ENCODE measurements at places on chromosomes 7 and 10.

DNA sequence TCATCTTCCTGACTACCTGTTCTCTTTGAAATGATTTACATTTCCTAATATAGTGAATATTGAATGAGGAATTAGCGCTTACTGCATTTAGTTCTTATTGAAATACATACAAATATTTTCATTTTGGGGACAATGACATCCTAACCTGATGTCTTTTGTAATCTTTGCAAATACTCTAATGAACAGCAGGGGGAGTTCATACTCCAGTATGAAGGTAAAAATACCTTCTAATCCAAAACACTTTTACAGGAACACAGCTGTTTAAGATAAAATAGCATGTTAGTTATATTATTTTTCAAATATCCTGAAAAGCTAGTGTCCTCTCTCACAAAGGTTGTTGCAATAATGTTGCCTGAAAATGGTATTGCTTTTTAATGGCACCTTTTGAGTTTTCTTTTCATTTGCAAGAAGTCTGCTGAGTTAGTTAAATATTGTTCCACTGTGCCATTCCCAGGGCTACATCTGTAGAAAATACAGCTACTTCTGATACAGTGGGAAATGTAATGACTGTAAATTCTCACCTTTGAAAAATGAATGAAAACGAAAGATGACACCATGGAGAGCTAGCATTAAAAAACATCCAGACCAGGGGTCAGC is 400.0 kb downstream of the PHF14 start:
- DNase-seq = peak; percentile 1

DNA sequence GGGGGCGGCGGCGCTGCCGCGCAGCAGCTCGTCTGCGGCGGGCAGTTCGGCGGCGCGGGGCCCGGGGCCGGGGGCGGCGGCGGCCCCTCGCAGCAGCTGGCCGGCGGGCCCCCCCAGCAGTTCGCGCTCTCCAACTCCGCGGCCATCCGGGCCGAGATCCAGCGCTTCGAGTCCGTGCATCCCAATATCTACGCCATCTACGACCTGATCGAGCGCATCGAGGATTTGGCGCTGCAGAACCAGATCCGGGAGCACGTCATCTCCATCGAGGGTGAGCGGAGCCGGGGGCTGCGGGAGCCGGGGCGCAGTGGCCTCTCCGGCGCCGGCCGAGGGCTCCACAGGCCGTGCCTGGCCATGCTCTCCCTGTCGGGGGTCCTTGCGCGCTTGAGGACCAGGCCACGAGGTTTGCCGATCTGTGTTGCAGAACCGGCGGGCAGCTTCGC is 548 bp downstream of the AGAP3 start:
- DNase-seq = peak; percentile 43

DNA sequence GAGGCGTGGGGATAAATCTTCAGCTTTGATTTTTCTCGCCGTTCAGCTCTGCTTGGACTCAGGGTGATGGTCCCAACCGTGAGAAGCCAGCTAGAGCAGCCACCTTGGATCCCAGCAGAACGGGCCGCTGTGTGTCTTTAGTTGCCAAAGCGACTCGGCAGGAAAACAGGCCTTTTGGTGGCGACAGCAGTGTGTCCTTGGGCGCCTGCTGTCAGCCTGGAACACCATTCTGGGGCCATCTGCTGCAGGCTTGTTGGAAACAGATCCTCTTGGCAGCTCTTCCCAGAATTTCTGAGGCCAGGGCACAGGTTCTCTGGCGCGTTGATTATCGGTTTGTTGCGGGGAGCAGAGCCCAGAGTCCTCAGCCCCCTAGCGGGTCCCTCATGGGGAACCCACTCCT is 97.6 kb downstream of the CUX1 start:
- DNase-seq = no peak

DNA sequence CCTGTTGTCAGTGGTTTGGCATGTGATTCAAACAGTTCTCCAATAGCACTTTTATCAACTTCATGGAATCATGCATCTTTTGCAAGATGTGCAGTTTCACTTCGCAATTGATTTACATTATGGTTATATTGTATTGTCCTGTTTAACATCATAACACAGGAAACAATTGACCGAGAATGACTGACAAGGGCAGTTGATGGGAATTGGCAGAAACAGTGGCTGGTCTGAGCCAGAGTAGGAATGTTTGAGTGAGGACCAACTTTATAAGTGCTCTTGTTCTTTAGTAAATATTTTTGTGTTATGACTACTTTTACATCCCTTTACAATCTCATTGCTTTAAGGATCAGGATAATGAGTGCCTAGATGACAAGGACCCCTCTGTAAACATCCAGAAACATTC is 2.2 kb downstream of the KLHL7 start:
- no peak for DNase-seq

DNA sequence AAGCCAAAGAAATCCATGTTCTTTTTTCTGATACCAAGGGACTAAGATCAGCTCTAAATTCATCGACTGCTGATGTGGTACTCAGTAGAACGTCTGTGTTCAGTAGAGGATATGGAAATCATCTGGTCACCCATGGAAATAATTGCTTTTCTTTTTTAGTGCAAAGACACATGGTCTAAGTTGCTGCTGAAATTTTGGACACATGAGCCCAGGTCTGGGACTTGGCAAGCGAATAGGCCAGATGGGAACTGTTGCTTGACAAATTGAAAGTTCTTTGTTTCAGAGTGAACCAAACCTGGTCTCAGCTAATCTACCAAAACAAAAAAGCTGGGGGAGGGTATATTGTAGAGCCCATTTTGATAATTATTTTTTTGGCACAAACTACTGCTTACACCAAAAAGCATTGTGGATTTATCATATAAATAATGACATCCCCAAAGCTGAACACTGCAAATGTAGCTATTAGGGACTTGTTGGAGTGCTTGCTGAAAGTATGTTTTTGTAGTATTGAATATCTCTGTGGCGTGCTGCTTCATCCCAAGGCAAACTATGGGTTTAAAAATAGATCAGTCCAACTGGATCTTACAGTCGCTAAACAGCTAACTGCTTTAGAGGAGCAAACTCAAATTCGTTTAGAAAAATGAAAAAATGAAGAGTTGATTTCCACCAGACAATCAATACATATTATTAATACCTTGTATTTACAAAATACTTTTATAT is 144.7 kb downstream of the TRIL start:
- no peak for DNase-seq

DNA sequence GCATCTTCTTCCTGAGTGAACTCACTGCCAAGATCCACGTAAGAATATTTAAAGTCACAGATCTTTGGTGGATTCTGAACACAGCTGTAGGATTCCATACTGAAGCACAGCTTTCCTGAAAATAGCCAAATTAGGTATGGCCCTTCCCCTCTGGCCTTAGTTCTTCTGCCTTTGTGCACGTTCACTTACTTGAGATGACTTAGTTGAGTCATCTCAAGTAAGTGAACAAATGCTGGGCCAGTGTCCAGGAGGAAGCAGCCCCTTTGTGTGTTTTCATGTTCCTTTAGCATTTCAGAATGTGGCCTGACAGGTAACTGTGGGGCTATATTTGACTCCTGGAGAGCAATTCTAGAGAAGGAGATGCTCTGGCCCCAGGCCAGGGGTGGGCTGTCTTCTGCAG is 51.5 kb downstream of the CCNY start:
- DNase-seq = peak; percentile 73

- DNase-seq = no peak
Observed at GRCh38 chr7:155181768-155182167, 111.6 kb downstream of the HTR5A start.

DNA sequence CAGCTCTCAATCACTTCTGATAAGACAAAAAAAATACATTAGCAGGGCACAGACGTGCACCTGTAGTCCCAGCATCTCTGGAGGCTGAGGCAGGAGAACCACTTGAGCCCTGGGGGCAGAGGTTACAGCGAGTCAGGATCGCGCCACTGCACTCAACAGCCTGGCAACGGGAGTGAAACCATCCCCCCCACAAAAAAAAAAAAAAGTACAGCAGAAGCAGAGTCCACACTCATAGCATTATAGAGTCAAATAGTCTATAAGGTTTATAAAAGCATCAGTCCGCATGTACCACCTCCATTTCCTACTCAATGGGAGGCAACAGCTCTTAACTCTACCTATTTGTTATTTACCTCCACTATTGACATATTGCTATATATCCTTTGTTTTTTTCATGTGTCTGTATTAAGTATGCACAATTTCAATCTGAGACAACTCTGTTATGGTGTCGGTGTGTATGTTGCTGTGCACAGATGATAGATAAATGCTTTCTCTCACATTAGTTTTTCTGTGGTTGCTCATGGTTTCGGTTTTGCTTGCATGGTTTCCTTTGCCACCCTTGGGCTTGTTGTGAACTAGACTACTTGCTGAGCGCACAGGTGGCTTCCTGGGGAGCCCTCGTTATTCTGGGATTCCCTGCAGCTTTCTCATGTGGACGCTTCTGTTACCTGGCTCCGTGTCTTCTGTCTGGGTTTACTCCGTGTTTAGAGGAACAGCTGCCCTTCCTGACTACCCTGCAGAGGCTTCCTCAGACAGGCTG is 40.4 kb downstream of the PROSER2 start:
- no peak for DNase-seq

GRCh38 chr10:130807096-130807495 is 504.4 kb downstream of the TCERG1L start:
- DNase-seq = no peak

DNA sequence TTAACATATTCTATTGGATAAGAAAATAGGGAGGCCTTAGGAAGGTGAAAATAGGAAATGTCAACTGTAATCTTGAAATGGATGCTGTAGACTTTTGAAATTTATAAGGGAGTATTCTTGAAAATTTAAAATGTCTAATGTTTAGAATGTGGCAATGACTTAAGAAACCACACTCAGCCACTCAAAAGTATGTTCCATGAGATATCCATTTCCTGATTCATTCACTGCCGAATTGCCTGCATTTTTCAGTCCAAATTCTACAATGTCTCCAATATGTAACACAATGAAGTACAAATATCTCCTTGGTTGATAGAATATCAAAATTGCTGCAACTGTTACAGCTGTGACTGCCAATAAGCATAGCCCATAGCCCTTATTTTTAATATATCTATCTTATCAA is 25.9 kb downstream of the PRKG1 start:
- DNase-seq = peak; percentile 53

DNA sequence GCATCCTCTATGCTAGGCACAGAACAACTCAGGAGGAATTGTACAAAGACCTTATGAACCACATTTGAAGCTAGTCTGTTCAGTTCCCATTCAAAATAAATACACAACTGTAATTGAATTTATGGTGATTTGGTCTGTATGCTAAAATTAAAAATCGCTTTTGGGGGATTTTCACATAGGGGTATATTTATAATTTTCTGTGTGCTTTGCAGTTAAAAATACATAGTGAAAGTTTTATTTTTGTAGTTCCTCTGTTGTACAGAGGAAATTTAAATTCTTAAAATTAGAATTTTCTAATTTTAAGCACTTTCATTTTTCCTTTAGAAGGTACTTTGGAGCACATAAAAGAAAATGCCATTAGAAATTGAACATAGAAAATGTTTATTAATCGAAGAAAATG is 6.9 kb downstream of the RABGEF1 start:
- DNase-seq = no peak

DNA sequence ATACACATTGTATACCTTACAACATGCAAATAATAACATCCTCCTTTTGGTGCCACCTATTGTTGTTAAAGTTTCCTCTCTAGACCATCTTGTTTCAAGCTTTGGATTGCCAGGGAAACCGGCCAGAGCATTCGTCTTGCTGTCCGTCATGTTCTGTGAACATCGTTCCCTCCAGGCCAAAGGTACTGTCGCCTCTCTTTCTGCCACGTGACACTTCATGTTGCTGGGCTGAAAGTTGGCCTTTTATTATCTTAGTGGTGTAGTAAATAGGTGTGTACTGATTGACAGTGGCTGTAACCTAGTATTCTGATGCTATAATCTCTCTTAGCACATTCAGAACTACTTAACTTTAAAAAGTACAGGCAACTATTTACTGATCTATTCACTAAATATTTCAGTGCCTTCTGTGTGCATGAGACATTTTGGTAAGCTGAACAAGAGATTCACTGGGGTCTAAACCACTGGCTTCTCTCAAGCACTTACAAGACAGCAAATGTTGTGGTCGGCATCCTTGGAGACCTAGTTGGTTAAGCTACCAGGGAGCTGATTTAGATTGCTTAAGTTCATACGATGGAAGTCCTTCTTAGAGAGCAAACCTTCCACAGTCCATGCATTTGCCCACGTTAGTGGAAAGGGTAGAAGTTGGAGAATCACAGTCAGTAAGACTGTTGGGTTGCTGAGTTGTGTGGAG is 52.4 kb downstream of the SHH start:
- DNase-seq = no peak

DNA sequence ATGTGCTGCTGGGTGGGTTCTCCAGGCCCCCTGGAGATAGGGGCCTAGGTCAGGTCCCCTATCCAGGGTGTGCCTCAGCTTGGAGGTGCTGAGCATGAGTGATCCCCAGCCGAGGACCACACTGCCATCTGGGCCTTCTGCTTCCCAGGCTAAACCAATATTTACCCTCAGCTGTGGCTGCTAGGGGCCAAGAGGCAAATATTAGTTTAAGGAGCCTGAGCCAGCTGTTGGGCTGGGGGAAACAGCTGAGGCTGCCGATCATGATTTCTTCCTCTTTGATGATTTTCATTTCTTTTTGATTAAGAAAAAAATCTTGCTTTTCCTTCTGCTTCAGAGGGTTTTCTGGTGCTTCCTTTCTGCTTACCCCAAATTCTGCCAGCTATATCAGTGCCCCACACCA is 83.4 kb downstream of the NEURL1 start:
- DNase-seq = no peak

DNA sequence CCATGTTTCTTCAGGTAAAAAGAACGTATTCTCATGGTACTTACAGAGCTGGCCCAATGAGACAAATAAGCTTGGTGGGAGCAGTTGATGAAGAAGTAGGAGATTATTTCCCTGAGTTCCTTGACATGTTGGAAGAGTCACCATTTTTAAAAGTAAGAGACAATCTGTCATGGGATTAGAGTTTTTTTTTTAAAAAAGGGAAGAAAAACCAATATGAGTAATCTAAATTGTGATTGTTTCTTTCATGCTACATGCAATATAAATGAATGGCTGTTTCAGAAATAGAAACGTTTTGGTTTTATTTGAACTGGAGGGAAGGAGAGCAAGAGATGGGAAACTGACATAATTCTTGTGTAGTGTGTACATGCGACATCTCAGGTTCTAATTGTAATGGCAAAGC is 32.8 kb downstream of the TMEM60 start:
- no peak for DNase-seq

- DNase-seq = no peak
Observed at GRCh38 chr10:92692080-92692671, 2.4 kb downstream of the HHEX start.

DNA sequence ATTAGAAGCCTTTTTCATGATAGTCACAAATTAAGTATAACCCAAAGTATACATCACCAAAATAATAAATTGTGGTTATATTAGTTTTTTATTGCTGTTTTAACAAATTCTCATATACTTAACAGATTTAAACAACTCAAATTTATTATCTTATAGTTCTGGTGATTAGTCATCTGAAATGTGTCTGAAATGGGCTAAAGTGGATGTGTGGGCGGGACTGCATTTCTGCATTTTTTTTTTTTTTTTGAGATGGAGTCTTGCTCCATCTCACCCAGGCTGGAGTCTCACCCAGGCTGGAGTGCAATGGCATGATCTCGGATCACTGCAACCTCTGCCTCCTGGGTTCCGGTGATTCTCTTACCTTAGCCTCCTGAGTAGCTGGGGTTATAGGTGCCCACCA is 891.5 kb upstream of the CELF2 start:
- no peak for DNase-seq

Measured in EH (cell line).